ENCODE measurements at places on chromosomes 2 and 18.

DNA sequence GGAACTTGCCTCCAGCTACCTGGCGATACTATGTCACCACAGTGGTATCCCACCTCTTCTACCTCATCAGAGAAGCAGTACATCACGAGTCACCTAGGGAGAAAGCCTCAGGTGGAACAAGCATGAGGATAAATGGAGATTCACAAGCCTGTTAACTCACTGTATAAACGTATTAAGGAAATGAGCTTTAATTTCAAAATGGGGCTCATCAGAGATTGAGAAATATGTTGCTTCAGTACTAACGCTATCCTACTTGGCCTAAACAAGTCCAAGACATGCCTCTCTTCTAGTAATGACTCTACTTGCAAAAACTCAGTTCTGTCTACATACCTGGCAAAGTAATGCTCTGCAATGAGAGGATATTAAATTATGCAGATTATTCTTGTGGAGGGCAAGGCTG lies 4.3 kb downstream of the SLC39A6 start:
- no peak for DNase-seq

DNA sequence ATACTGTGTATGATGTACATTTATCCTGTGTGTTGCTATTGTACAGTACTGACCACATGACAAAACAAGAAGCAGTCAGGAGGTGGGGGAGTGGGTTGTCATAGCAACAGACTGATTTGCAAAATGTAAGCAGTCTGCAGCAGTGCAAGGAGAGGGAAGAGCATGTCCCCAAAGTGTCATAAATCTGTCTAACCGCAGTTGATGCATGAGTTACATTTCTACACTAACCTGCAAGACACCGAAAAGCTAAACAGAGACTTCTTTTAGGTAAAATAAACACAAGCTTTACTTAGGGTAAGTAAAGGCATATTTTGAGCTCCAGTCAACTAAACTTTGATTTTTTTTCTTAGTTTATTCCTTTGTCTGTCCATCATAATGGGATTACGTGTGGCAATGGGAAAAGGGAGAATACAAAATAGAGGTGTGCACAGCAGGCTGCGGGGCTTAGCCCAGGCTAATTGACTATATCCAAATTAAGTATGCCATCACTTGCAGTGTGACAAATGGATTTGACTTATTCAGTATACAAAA lies 134.5 kb downstream of the MEIS1 start:
- DNase-seq = no peak

- DNase-seq = no peak
Measured at GRCh38 chr2:84901593-84902120, 3.8 kb upstream of the TMSB10 start.

DNA sequence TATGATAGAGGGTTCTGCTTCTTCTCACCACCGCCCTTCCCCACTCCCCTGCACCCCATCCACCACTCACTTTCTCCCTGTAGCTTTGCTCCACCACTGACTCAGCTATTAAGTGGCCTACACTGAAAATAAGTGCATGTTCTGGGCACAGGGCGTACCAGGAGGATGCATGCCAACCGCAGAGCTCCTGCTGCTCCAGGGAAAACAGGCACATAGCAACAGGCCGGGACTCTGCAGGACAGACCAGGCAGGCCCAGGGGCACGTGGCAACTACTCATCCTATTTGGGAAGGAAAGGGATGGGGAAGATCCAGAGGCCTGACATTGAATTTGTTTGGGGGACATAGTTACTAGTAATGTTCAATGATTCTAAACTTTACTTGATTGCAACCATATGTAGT lies 28.4 kb downstream of the ARL4C start:
- no peak for DNase-seq

- no peak for DNase-seq
Measured at GRCh38 chr18:31213641-31214040, 51.0 kb upstream of the DSC1 start.

DNA sequence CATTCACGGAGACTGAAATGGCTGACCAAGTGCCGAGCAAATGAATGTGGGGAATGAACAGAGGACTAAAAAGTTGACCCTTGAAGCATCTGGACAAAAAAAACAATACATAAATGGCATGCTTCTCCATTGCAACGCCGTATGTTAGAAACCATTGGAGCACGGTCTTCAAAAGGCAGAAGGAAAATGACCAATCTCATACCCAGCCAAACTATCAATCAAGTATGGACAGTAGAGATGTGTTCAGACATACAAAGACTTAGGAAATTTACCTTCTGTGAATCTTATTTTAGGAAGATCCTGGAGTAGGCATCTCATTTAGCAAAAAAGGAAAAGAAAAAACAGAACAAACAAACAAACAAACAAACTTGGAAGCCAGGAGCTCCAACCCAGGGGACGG lies 44.5 kb downstream of the HS6ST1 start:
- no peak for DNase-seq

GRCh38 chr2:192151853-192152252 lies 42.9 kb downstream of the TMEFF2 start:
- DNase-seq = no peak

GRCh38 chr18:55102501-55102900 lies 143.2 kb upstream of the CCDC68 start:
- DNase-seq = no peak

GRCh38 chr2:227853765-227854271 lies 17.6 kb upstream of the DAW1 start:
- no peak for DNase-seq

GRCh38 chr2:10810202-10811161 lies 2.1 kb downstream of the PDIA6 start:
- no peak for DNase-seq

DNA sequence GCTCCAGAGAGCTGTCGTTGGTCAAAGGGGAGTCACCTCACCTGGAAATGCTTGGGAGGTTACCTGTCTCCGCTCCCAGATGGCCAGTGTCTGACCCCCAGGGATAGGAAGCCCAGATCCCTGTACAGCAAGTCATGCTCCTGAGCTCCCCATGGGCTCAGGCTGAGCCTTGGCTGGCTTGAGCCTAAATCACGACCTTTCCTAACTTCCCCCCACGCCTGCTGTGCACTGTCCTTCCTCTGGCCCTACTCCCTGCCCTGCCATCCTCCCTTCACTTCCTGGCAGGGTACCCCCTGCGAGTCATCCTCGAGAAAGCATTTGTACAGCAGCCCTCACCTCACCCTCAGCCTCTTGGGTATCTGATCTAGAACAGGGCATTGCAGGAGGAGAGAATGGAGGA lies 9.2 kb upstream of the HDAC4 start:
- no peak for DNase-seq

- DNase-seq = no peak
Measured at GRCh38 chr2:83162421-83162820, 1296.7 kb downstream of the SUCLG1 start.

DNA sequence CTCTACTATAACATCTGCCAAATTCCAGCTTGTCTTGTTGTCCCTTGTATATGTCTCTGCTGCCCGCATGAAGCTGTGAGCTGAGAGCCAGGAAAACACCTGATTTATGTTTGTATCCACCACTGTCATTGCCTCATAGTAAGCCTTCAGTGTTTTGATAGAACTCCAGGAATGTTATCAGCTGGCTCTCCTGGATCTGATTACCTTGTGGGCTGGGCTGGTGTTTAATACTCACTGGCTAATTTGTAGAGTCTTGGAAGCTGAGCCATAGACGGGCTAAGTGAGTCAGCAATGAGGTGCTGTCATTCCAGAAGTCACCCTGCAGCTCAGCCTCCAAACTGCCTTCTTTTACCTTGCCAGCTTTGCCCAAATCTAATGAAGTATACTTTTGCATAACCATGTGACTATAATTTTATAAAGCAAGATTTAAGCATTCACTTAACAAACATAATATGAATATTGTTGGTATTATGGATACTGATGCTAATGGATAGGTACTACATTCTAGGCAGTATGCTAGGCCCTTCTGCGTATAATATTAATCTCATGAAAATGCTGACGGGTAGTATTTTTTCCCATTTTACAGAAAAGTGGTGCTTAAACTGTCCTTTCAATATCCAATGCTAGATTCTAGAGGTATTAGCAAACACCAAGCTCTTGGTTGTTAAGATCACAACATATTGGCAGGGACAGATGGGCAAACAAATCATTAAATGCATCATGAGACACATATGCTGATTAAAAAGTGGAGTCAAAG lies 62.7 kb upstream of the GATA6 start:
- no peak for DNase-seq
